ENCODE measurements at places on chromosomes 7 and 10.

DNA sequence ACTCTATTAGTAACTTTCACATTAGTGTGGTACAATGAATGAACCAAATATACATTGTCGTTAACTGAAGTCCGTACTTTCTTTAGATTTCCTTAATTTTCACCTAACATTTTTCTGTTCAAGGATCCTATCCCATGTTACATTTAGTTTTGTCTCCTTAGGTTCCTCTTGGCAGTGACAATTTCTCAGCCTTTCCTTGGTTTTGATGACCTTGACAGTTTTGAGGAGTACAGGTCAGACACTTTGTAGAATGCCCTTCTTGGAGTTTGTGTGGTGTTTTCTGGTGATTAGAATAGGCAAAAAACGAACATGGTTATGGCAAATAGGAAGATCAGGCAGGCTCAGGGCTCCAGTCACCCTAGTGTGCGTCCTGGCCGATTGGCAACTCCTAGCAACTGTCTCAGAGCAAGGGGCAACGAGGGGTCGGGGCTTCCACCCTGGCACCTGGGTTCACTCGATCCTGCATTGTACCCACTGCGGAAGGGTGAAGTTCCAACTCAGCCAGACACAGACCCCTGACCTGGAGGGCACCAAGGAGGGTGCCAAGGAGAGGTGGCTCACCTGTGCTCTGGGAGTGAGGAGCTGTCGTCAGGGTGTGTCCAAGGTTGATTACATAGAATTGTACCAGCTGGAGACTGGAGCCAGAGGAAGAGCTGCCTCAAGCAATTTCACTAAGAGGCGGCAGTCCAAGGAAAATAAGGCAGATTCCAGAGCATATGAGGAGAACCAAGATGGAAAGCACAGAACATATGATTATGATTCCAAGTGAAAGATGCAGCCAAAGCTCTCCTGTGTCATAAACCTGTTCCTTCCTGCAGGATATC lies 37.5 kb downstream of the PAPSS2 start:
- no peaks in the 10 kb centered on the region for H3K27me3 ChIP-seq
- no peak for DNase-seq
- H3K4me1 ChIP-seq = no peaks in the 10 kb centered on the region
- H3K4me3 ChIP-seq = no peak overlapping the region
- H3K27ac ChIP-seq = no peak overlapping the region
- no peaks in the 10 kb centered on the region for H3K36me3 ChIP-seq

- H3K36me3 ChIP-seq = no peaks in the 10 kb centered on the region
- no peak overlapping the region for H3K4me3 ChIP-seq
- no peaks in the 10 kb centered on the region for H3K4me1 ChIP-seq
Measured at GRCh38 chr7:106600569-106601373, 60.2 kb downstream of the CCDC71L start.

DNA sequence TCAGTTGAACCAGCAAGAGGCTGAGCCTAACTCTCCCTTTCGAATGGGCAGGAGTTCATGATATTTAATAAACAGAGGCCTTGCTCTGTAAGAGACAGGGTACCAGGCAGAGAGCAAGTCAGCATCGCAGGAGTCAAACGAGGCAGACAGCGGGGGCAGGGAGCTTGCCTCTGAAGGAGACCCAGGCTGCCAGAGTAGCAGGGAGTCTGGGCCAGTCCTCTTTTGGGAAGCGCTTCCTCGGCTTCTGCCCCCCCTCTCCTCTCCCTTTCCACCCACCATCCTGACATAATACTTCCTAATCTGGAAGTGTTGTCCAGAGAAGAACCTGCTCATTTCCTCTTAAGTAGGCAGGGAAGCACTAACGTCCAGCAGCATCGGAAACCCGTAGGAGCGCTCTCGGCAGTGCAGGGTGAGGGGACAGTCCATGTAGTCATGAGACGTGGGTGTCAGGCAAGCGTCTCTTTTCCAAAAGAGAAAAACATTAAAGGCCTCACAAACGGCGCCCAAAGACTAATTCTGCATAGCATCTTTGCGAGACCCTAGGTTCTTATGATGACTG lies 171.1 kb downstream of the EGFR start:
- no peak overlapping the region for H3K27ac ChIP-seq
- H3K36me3 ChIP-seq = peaks cover 10% of the 10 kb centered on the region
- no peaks in the 10 kb centered on the region for H3K4me1 ChIP-seq
- DNase-seq = no peak

DNA sequence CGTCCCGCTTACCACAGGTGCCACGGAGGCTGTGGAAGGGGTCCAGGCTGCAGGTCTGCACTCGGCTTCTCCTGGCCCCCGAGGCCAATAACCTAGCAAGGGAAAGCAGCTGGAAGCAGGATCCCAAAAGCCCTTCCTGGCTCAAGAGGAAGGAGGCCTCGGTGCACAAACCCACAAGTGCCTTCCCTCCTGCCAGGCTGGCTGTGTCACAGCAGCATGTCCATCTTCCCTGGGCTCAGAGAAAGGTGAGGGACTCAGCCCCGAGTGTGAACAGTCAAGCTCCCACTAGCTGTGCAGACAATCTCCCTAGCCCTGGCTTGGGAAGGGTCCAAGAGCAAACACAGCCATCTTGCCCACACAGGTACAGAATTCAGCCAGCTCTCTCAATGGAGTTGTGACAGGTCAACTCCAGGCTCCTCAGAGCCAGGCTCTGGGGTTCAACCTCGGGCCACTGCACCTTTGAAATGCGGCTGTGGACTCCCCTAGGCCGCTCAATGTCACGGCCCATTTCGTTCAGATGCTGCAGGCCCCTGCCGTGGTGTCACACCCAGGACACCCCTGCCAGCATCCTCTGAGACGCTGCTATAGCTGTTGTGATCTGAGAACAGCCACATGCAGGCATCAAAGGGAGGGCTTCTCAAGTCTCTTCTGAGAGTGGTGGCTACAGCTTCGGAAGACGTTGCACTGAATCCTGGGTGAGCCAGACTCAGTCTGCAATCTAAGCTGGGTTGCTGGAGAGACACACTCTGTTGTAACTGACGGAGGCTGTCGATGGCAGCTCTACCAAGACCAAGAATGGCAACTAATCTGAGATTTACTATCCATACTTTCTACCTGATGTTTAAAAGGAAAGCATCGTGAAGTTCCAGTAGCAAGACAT lies 137.9 kb downstream of the DIP2C start:
- no peaks in the 10 kb centered on the region for H3K27me3 ChIP-seq
- H3K4me3 ChIP-seq = no peak overlapping the region
- H3K4me1 ChIP-seq = peaks cover 26% of the 10 kb centered on the region
- no peak overlapping the region for H3K27ac ChIP-seq

GRCh38 chr10:79113827-79114226 lies 45.1 kb downstream of the ZMIZ1 start:
- DNase-seq = no peak
- H3K4me1 ChIP-seq = peaks cover 8% of the 10 kb centered on the region
- no peak overlapping the region for H3K4me3 ChIP-seq
- H3K27me3 ChIP-seq = no peaks in the 10 kb centered on the region
- H3K27ac ChIP-seq = peak overlapping the region; percentile 50
- H3K36me3 ChIP-seq = peaks cover 6% of the 10 kb centered on the region

DNA sequence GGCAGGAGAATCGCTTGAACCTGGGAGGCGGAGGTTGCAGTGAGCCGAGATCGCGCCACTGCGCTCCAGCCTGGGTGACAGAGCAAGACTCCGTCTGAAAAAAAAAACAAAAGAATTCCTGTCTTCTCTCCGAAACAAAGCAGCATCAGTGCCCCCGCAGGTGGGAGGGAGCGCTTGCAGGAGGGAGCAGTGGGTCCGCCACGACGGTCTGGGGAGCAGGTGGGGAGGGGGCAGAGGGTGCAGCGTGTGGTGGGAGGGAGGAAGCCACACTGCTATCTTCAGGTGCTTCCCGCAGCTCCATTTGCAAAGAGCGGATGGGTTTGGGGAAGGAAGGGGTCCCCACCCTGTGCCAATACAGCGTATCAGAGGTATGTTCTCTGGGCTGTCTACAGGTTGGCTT lies 31.7 kb downstream of the LIMK1 start:
- no peak overlapping the region for H3K27ac ChIP-seq
- H3K4me1 ChIP-seq = no peaks in the 10 kb centered on the region
- peaks cover 24% of the 10 kb centered on the region for H3K36me3 ChIP-seq
- no peaks in the 10 kb centered on the region for H3K27me3 ChIP-seq

- H3K36me3 ChIP-seq = no peaks in the 10 kb centered on the region
- H3K4me3 ChIP-seq = no peak overlapping the region
- DNase-seq = no peak
- H3K27me3 ChIP-seq = no peaks in the 10 kb centered on the region
- H3K4me1 ChIP-seq = no peaks in the 10 kb centered on the region
Measured at GRCh38 chr7:86058649-86059048, 585.1 kb upstream of the GRM3 start.

- no peaks in the 10 kb centered on the region for H3K27me3 ChIP-seq
- no peaks in the 10 kb centered on the region for H3K36me3 ChIP-seq
- H3K4me3 ChIP-seq = no peak overlapping the region
Measured at GRCh38 chr7:8197994-8198698, 63.8 kb downstream of the ICA1 start.

GRCh38 chr7:114422507-114423501 lies 8.2 kb downstream of the FOXP2 start:
- H3K4me3 ChIP-seq = no peak overlapping the region
- no peaks in the 10 kb centered on the region for H3K36me3 ChIP-seq
- DNase-seq = no peak
- no peaks in the 10 kb centered on the region for H3K27me3 ChIP-seq

- H3K27me3 ChIP-seq = no peaks in the 10 kb centered on the region
- no peaks in the 10 kb centered on the region for H3K36me3 ChIP-seq
- no peak for DNase-seq
- peaks cover 24% of the 10 kb centered on the region for H3K4me1 ChIP-seq
Measured at GRCh38 chr7:472640-472957, 47.0 kb downstream of the PDGFA start.

DNA sequence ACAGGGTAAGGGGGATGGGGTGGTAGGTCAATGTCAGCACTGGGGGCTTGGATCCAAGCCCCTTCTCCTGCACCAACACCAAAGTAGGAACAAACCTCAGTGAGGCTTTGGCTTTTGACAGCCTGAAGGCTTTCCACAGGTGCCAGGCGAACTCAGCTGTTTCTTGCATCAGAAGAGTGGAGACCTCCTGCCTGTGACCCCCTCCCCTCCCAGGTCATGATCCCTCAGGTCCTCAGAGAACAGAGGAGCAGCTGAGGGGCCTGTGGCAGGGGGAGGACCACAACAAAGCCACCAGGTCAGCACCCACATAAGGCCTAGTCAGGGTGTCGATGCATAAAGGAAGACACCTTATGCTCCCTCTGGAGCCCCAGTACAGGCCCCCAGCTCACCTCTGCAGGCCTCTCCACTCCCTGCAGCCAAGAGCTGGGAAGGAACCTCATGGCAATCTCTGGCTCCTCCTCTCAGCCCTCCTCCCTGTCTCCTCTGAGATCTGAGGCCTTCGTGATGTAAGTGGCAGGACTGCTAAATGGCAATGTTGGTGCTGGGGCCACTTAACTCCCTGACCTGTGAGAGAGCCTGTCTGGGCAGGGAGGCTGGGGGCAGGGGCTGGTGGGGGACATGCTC lies 19.1 kb upstream of the PRRT4 start:
- no peaks in the 10 kb centered on the region for H3K4me1 ChIP-seq
- H3K36me3 ChIP-seq = no peaks in the 10 kb centered on the region
- no peak for DNase-seq
- H3K27me3 ChIP-seq = no peaks in the 10 kb centered on the region
- H3K4me3 ChIP-seq = no peak overlapping the region

DNA sequence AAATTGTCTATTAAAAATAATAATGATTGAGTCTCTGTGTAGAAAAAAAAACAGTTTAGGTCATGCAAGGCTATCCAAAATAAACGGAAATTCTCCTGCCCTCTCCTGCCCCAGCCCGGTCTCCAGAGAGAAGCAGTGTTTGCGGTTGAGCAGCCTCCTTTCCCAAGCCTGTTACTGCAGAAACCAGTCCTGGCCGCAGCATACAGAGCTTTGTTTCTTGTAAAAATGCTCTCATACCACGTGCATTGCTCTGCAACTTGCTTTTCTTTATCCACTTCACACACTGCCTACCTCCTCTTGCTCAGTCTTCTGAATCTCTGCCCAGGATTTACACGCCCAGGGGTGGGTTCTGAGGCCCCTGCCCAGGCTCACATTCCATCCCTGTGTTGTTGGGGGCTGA lies 34.4 kb upstream of the CUL1 start:
- H3K4me3 ChIP-seq = peak overlapping the region; percentile 4
- no peak overlapping the region for H3K27ac ChIP-seq
- peaks cover 13% of the 10 kb centered on the region for H3K4me1 ChIP-seq
- no peaks in the 10 kb centered on the region for H3K36me3 ChIP-seq

- no peak overlapping the region for H3K4me3 ChIP-seq
- DNase-seq = no peak
- no peaks in the 10 kb centered on the region for H3K36me3 ChIP-seq
- H3K27me3 ChIP-seq = no peaks in the 10 kb centered on the region
- H3K4me1 ChIP-seq = no peaks in the 10 kb centered on the region
- H3K27ac ChIP-seq = no peak overlapping the region
Measured at GRCh38 chr7:29285444-29285793, 90.8 kb downstream of the CHN2 start.

DNA sequence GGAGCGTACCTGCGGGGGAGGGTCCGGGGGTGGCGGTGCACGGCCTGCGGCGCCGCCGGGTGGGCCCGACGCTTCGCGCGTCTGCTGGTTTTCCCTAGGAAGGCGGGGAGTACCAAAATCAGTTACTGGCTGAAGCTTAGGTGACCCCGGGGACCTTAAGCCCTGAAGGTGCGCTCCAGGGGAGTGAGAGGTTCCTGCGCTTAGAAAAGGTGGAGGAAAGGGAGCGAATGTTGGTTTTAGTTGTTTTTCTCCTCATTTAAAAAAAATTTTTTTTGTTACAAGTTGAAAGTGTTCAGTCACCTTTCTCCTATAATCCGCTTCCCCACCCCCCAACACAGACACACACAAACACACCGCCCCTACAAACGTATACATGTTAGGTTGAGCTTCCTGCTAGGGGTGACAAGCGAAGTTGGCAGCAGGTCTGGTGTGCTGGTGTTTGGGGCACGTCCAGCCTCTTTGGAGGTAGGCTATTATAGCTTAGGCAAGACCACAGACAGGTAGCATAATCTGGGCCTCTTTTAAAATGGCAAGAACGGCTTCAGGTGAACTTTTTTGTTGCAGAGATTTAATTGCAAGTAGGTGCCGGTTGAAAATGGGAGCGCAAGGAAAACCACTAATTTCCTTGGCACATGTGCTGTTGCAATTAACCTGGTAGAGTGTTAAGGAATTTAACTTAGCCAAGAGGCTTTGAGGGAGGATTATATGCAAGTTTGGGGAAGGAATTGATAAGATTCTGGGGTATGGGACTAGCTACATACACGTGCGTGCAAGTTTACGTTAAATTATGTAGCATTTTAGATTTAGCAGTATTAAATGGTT lies 945 bp downstream of the ADD3 start:
- peak overlapping the region; percentile 87 for H3K27ac ChIP-seq
- peaks cover 36% of the 10 kb centered on the region for H3K4me1 ChIP-seq
- no peaks in the 10 kb centered on the region for H3K27me3 ChIP-seq

DNA sequence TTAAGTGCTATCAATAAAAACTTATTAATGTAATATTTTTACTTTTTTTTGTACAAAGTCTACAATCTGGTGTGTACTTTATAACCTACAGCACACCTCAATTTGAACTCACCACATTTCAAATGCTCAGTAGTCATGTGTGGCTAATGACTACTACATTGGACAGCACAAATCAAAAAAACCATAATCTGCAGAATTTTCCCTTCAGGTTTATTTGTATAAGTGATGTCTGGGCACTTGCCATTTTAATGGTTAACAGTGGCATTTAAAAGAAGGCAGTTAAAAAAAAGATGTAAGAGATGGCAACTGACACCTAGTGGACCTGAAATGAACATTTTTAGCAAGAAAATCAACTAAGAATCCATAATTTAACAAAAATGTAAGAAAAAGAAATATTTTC lies 124.6 kb upstream of the NRBF2 start:
- H3K27me3 ChIP-seq = no peaks in the 10 kb centered on the region
- H3K36me3 ChIP-seq = no peaks in the 10 kb centered on the region
- no peak overlapping the region for H3K4me3 ChIP-seq
- no peaks in the 10 kb centered on the region for H3K4me1 ChIP-seq
- no peak for DNase-seq

GRCh38 chr7:47322731-47323130 lies 259.2 kb downstream of the TNS3 start:
- H3K27me3 ChIP-seq = no peaks in the 10 kb centered on the region
- H3K27ac ChIP-seq = no peak overlapping the region
- H3K36me3 ChIP-seq = peaks cover 13% of the 10 kb centered on the region

Data from thoracic aorta (tissue), 2 donors.